ENCODE measurements at places on chromosomes 12 and 14. TPM values are rescaled to one million over a fixed set of nuclear protein-coding genes. Genes with fewer than 3 reads are reported as not detected.

TAS2R19 gene
- total RNA-seq: 3.5 TPM

CFAP251 gene
- 1.6 TPM for total RNA-seq

AHNAK2 gene
- total RNA-seq: not detected

ATN1 gene
- total RNA-seq: 51.4 TPM

- no peak for DNase-seq
- no peak overlapping the region for H3K27ac ChIP-seq
- H3K36me3 ChIP-seq: no peaks in the 10 kb centered on the region
- H3K4me3 ChIP-seq: no peak overlapping the region
- peaks cover 55% of the 10 kb centered on the region for H3K4me1 ChIP-seq
Observed at GRCh38 chr14:68364792-68365192, 428.1 kb downstream of the ZFP36L1 start.

Data from activated T-cell treated with anti-CD3 and anti-CD28 coated beads, Interleukin-2, amount 50 U/mL, for 72 hours (primary cell).